ENCODE measurements at places on chromosomes 1 and 21.
A peak's percentile ranks its signal among the peaks of the same experiment; 100 is the strongest.

DNA sequence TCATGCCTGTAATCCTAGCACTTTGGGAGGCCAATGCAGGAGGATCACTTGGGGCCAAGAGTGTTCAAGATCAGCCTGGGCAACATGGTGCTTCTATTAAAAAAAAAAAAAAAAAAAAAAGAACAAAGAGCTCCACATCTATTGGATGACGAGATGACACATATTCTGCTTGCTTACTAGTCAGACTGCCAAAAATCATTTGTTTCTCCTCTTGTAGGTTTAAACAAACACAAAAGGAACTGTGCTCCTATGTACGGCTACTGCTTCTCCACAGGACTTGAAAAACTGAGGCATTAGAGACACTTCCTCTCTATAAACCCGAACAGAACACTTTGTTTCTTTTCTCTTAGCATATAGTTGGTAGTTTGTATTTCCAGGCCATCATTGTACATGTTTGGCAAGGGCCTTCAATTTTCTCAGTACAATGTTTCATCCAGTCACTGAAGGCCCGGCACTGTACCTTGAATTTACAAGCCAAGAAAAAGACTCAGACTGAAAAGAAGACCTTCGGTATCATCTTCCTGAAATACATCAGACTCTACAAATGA lies 6.0 kb downstream of the TRIT1 start:
- no peak for DNase-seq

- DNase-seq = no peak
These were observed 25.8 kb upstream of the EVA1B start for GRCh38 chr1:36349241-36349671.

GRCh38 chr21:42731264-42732032 lies 78.0 kb downstream of the PDE9A start:
- no peak for DNase-seq

GRCh38 chr21:16418642-16419041 lies 688.9 kb downstream of the USP25 start:
- no peak for DNase-seq

GRCh38 chr1:190578017-190578416 lies 100.4 kb upstream of the BRINP3 start:
- no peak for DNase-seq

DNA sequence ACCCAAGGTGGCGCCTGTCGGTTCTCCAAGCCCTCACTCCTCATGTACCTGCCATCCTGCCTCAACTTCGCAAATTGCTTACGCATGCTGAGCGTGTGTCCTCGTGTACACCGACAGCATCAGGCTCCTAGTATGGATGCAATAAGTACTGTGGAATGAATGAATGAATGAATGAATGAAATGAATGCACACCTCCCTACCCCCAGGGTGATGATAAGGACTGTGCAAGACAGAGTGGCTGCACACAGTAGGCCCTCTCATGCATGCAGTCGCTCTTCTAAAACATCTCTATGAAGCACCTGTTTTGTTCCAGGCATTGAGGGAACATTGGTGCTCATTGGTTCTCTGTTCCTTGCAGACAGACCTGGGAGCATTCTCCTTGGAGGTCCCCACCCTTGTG lies 49.8 kb upstream of the H6PD start:
- DNase-seq = no peak

GRCh38 chr1:206937425-206937824 lies 8.8 kb downstream of the PIGR start:
- DNase-seq = no peak

- DNase-seq = no peak
These were observed 49.1 kb downstream of the RIPK4 start for GRCh38 chr21:41717573-41718330.

- DNase-seq = no peak
These were observed 67.7 kb upstream of the AJAP1 start for GRCh38 chr1:4586611-4587160.

DNA sequence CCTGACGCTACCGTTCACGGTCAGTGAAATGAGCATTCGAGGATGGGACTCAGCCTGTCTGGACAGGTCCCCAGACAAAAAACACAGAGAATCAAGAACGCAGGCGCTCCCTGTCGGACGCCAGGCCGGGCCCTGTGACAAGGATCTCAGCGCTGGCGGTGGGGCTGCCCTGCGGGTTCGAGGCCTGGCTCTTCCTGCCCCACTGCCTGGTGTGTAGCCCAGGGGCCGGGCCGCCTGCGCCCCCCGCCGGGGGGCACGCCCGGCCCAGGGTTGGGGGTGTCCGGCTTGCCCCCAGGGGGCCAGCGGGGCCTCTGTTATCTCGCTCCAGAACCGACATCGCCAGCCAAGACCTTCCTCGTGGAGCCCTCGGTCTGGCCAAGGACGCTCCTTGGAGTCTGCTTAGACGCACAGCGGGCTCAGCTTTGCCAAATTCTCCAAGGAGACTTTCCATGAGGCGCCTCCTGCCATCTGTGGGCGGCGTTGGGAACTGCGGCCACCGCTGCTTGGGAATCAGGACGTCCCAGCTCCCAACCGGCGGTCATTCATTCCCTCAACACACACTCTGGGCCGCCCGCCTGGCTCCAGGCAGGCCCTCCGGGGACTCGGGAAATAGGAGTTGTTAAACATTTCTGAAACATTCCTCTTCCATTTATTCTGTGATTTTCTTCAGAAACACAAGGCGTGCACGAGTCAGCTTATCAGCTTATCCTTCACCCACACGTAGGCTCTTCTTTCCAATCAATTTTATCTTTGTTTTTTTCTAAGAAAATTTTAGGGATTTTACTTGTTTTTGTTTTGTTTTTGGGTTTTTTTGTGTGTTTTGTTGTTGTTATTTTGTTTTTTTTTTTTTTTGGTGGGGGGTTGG lies 11.3 kb upstream of the RIPK4 start:
- DNase-seq = peak; percentile 90

GRCh38 chr1:8333246-8333987 lies 15.5 kb downstream of the SLC45A1 start:
- no peak for DNase-seq

- DNase-seq = no peak
These were observed 3.1 kb downstream of the TRAF5 start for GRCh38 chr1:211329764-211330201.

GRCh38 chr1:42825036-42825851 lies 8.0 kb upstream of the SVBP start:
- no peak for DNase-seq

DNA sequence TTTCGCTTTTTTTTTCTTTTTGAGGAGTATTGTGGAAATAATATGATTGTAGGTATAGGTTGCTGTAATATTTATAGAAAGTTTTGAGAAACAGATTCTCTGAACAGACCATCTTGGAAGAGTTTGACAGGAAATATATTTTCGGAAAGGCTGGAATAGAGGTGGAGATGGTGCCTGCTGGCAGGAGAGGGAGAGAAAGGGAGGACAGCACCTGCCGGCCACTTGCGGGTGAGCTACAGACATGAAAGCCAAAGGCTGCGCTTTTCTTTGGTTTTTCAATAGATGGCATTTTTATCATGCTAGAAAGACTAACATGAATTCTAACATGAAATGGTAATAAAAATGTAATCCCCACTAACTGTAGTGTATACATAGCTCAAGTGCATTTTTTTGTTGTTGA lies 82.1 kb downstream of the CAMTA1 start:
- no peak for DNase-seq

- no peak for DNase-seq
These were observed 98.0 kb upstream of the BCAR3 start for GRCh38 chr1:93779540-93780165.

- no peak for DNase-seq
These were observed 57.0 kb downstream of the GPR161 start for GRCh38 chr1:168079761-168080160.

DNA sequence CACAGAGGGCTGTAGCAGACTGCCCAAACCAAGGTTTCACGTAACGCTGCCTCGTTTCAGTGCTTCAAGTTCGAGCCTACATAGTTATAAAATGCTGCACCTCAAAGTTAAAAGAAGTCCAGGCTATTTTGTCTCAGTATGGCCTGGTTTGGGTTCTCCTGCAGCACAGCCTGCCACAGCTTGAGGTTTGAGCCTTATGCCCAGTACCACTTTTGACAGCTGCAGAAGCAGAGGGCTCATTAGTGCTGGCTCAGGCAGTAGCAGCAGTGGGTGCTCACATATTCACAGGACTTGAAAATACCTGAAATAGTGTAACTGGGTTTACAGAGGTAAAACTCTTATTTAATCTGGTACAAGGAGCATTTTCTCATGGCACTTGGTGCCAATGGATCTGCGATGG lies 15.3 kb downstream of the SPATA46 start:
- no peak for DNase-seq

DNA sequence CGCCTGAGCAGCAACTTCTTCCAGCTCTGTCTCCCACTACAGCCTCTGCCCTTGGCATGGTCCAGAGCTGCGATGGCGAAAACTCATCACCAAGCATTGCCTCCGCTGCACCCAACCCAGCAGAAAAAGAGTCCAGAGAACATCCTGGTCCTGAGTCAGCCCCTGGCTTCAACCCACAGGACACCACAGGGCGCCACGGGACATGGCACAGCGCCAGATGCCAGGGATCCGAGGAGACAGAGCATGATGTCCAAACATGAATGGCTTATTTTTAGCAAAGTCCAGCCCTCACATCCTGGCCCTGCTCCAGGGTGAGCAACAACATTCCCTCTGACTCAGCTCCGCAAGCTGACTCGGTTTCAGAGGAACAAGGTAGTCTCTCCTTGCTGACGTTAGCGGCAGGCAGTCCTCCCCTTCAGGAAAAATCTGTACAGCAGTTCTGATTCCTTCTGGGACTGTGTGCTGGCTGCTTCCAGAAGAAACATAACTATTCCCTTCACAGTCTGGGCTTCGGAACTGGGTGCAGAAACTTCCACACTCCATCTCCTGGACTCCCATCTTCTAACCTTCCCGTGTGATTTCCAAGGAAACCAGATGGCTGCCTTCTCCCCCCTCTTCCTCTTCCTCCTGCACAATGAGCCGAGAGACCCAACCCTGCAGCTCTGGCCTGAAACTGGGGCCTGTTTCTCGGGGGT lies 131.3 kb downstream of the TOMM20 start:
- DNase-seq = no peak

GRCh38 chr1:78688697-78689096 lies 39.1 kb downstream of the IFI44 start:
- DNase-seq = no peak

GRCh38 chr1:216722821-216723220 lies 408 bp downstream of the ESRRG start:
- DNase-seq = no peak

DNA sequence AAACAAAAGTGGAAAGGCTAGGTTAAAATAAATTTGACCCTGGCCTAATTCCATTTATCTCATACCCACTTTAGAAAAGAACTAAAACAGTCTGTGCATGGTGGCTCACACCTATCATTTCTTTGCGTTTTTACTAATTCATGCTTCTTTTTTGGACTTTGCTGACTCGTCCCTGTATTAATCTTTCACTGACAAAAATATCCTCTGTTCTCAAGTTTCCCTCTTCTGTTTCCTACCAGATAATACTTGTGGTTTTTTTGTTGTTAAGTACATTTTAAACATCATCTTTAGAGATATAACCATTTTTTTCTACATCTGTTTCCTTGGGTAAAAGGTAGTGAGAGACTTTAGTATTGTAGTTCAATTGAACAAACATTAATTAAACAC lies 11.5 kb downstream of the CNST start:
- DNase-seq = no peak

GRCh38 chr1:112889052-112889768 lies 66.8 kb downstream of the SLC16A1 start:
- no peak for DNase-seq

DNA sequence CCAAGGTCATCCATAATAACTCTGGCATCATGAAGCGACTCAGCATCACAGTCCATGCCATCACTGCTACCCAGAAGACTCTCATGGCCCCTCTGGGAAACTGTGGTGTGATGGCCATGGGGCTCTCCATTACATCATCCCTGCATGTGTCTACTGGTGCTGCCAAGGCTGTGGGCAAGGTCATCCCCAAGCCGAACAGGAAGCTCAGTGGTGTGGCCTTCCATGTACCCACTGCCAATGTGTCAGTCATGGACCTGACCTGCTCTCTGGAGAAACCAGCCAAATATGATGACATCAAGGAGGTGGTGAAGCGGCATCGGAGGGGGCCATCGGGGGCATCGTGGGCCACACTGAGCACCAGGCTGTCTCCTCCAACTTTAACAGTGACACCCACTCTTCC lies 65.1 kb upstream of the ARHGAP29 start:
- DNase-seq = no peak

- DNase-seq = no peak
These were observed 919 bp downstream of the MCL1 start for GRCh38 chr1:150578272-150579109.

DNA sequence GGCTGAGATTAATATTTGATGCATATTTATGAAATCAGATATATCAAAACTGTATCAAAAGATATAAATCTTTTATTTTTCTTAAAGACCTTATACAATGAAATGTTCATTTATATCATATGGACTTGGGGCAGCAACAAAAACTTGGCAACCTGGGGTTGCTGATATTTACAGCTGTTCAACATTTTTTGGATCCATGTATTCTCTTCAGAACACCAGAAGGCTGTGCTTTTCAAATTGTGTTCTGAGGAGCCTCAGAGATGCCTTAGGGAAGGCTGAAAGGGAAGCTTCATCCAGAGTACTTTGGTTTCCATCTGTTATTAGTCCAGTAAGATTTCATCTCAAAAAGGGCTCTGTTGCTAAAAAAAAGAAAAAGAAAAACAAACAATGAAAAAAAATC lies 94.8 kb downstream of the DISC1 start:
- no peak for DNase-seq

- no peak for DNase-seq
These were observed 62.2 kb downstream of the OBSCN start for GRCh38 chr1:228270032-228270431.

DNA sequence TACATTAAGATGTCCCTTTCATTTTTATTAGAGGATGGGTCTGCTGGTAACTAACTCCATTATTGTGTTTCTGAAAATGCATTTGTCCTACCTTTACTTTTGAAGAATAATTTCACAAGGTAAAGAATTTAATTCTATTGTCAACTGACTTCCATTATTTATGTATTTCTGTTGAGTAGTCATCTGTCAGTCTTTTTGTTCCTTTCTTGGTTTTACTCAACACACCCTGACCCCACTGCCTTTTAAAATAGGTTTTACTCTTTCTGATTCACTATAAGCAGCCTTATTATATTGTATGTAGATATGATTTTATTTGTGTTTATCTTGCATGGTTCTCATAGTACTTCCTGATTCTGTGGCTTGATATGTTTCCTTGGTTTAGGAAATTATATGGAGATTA lies 237.5 kb downstream of the TGFB2 start:
- no peak for DNase-seq

DNA sequence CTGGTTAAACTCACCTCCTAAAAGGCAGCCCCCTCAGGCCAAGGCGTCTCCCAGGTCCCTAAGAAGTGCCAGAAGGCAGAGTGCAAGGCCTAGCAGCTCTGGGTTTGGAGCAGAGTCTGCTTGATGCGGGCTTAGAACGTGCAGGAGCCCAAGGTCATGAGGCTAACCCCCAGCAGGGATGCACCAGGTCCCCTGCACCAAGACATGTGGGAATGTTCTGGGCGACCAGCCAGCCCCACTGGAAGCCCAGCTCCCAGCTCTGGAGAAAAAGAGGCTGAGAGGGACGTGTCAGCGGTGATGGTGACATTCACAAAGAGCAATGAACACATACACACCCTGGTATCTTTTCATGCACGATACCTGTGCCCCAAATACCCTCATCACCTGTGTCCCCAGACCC lies 5.1 kb downstream of the LRRN2 start:
- no peak for DNase-seq
